ENCODE measurements at places on chromosomes 6 and 20. TPM values are rescaled to one million over a fixed set of nuclear protein-coding genes. Genes with fewer than 3 reads are reported as not detected.

DNA sequence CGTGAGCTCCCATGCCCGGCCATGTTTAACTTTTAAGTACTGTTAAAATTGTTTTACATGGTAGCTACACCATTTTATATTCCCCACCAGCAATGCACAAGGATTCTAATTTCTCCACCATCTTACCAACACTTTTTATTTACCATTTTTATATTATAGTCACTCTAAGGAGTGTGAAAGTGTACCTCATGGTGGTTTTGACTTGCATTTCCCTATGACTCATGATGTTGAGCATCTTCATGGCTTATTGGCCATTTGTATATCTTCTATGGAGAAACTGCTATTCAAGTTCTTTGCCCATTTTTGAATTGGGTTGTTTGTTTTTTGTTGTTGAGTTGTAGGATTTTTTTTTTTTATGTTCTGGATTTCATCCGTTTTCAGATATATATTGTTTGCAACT lies 15.6 kb upstream of the BPHL start:
- no peak for DNase-seq

GRCh38 chr6:42841844-42842584 lies 37.4 kb upstream of the RPL7L1 start:
- DNase-seq = no peak

DNA sequence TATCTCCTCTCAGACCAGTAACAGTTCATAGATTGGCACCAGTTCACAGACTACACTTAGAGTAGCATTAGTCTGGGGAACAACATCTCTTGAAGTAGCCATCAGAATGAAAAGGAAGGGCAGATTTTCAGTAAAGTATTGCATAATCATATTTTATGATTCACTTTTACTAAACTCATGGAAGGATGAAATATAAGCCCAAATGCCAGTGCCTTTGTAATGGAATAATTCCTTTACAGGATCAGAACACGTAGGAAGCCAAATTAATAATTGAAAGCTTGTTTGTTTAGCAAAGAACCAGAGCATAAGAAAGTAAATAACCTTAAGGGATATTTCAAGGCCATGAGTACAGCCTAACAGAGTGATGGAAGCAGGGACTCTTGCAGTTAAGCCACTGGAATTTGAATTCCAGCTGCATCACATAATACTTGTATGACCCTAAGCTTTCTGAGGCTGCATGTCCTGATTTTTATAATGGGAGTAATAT lies 11.4 kb upstream of the LOC128125822 start:
- no peak for DNase-seq

DNA sequence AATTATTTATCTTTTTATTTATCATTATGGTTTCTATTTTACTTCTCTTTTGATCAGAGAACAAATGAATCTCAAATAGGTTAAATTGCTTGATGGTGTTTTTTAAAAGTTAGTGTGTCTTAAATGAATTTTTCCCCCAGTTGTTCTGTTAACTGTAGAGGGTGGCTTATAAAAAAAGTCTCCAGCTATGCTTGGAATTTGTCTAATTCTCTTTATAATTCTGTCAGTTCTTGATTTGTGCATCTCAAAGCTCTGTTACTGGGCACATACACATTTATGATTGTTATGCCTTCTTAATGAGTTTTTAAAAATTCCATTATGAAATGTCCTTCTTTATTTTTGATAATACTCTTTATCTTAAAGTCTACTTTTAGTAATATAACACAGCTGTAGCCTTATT lies 58.0 kb downstream of the LIN28B start:
- DNase-seq = no peak

CDH26 gene
- total RNA-seq = 3.4 TPM

GSTA3 gene
- not detected for total RNA-seq

DNA sequence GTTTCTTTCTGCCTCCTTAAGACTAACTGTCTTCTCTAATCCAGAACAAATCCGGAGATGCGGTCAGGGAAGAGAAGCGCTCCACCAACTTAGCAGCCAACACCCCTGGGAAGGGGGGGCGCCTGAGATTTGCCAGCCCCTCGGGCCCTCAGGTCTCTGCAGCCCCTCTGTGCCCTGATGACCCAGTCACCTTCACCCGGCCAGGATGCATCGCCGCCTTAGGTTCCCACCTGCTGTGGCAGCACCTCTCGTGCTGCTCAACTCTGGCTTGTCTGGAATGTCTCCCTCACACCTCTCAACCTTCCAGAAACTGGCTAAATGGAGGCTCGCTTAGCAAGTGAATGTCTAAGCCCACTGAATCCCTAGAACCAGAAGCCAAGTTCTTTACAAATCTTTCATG lies 28.0 kb upstream of the AAR2 start:
- DNase-seq = peak; percentile 12

DNA sequence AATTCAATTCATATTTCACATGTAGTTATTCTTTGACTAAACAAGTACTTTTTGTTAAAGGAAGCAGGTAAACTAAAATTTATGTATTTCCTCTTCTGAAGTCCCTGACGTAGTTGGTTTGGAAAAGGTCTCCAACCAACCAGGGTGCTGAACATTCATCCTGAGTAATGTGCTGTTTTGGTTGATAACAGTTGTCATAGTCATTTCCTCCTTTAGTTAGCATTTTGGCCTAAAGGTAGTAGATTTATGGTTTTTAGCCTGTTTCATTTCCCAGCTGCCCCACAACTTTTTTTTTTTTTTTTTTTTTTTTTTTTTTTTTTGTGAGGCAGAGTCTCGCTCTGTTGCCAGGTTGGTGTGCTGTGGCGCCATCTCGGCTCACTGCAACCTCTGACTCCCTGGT lies 382.8 kb upstream of the FLRT3 start:
- no peak for DNase-seq

BPIFB1 gene
- total RNA-seq = 158 TPM

DNA sequence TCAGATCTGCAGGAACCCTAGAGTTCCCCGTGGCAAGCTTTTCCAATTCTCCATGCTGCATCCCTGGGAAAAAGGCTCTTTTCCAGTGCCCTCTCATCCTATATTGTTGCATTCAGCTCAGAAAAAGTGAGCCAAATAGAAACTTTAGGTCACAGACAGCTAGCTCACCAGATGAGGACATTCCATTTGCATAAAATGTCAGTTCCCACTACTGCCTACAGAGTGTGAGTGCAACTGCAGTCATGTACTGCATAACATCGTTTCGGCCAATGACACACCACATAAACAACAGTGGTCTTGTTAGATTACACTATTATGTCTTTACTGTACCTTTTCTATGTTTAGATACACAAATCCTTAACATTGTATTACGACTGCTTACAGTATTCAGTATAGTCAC lies 8.6 kb downstream of the HS3ST5 start:
- DNase-seq = no peak

TP53TG5 gene
- total RNA-seq = not detected

DNA sequence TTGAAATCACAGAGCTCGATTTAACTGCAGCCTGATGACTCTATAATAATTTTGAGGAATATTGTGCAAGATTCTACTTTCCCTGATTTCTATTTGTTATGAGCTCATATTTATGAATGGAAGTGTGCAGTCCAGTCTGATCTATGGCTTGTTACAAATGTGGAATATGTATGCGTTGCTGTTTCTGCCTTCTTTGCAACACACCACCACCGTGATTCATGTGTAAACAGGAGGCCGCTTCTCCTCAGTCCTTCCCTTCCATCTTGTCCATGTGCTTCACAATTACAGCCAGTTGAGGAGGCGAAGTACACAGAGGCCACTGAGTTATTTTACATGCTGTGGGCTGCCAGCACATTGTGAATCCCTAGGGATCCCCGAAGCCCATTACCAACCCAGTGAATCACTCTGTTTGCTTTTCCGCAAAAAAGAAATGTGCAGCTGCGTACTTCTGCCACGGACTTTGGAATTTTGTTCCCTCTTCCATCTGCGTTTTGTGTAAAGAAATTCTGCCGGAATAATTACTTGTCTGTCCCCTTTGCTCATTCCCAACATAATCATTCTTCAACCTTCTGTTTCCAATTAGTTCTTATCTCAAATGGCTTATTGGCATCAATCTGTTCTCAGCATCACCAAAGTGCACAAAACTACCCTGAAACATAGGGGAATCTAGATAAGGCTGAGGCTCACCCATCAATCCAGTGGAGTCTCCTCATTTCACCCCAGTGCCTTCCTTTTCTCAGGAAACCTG lies 551.6 kb upstream of the CITED2 start:
- peak; percentile 57 for DNase-seq

- DNase-seq = peak; percentile 56
Measured at GRCh38 chr20:46709055-46709458, 392 bp upstream of the SLC2A10 start.

DNA sequence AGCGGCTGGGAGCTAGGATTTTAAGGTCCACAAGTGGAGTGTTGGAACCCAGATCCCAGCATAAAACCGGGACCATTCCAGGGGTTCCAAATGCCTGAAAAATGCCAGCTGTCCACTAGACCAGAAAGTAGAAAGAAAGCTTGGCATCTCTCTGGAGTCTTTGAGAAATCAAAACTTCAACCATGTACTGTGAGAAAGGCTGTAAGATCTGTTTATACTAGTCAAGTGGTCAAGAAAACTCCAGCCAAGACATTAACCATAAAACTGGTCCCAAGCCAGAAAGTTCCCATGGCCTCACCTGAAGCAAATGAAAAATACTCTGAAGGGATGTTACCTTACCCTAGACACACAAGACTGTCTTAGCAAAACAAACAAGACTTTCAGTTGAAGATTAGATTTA lies 112.6 kb downstream of the DCDC2 start:
- peak; percentile 11 for DNase-seq

GRCh38 chr6:92469186-92469828 lies 950.1 kb downstream of the EPHA7 start:
- DNase-seq = peak; percentile 9

KAT14 gene
- total RNA-seq = 19.1 TPM

TRIM40 gene
- not detected for total RNA-seq

GRCh38 chr20:53922901-53923314 lies 147.5 kb downstream of the BCAS1 start:
- DNase-seq = no peak

Data from tongue (tissue), 3 donors.